ENCODE measurements at places on chromosomes 12 and 14.

DNA sequence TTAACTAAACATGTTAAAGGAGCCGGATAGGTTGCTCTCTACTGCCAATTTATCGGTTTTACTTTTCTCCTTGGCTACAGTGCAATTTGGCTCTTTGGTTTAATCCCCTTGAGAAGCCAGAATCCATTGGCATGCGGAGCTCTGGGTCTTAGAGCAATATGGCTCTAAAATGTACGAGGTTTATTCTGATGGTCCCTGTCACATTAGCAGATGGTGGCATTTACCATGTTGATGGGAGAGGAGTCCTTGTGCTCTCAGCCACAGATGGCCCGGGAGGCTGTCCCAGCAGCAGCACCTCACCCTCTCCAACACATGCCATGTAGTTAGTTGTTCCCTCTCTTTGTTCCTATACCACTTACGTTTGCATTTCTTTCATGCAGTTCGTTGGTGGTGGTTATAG lies 179.7 kb downstream of the RGS6 start:
- DNase-seq, result no peak

DNA sequence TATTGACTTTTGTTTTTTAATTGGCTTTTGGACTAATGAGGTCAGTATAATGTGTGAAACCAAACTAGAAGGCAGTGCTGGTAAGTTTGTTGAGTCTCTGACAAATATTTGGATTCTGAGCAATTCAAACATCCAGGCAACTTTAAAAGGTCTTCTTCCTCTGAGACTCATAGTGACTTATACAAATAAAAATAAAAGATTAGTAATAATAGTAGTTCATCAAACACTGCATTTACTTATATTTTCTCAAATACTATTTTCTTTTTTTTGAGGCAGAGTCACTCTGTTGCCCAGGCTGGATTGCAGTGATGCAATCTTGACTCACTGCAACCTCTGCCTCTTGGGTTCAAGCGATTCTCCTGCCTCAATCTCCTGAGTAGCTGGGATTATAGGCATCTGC lies 337.9 kb downstream of the DAD1 start:
- DNase-seq, result no peak

DNA sequence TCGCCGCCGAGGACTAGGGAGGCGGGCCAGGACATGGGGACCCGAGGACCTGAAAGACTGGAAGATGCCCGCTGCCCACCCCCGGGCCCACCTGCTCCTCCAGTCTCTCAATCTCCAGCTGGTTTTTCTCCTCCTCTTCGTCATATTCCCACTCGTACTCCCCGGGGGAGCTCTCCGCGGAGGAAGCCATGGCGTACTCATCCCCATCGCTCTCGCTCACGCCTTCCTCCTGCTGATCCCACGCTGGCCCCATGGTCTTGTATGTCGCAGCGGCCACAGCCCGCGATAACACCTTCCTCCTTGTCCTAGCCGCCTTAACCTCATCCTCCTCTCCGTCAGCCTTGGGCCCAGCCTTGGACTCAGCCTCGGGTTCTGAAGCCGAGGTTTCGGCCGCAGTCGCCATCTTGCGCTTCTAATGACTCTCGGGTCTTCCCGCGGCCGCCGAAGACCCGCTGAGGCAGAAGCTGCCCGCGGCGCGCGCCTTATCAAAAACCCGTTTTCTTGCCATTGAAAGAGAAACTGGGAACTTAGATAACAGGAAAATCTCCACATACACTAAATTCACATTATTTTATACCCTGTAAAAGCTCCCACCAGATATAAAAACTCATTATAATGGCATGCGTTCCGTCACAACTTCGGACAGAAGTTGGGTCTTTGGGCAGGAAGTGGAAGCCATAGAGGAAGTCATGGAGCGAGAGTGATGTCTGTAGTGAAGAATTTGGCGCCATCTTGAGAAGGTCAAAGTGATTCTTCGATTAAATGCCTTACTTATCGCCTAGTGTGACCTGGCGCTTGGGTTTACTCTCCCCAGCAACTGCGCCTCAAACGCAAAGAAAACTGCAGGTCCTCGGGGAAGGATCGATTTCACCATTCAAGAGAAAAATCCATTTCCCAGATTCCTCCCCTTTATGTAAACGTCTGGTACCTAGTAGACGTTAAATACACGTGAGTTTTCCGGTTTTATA lies at the start of gene SART3:
Gene SART3, minus strand, starts transcription at position 422 of the 968 bp plus-strand sequence. Its CDS starts 19 bp downstream, at position 403.
- DNase-seq, result peak; percentile 91

- no peak for DNase-seq
Measured at GRCh38 chr12:15757553-15758255, 31.5 kb downstream of the EPS8 start.

- no peak for DNase-seq
Measured at GRCh38 chr12:49331380-49332222, 5.4 kb downstream of the C1QL4 start.

DNA sequence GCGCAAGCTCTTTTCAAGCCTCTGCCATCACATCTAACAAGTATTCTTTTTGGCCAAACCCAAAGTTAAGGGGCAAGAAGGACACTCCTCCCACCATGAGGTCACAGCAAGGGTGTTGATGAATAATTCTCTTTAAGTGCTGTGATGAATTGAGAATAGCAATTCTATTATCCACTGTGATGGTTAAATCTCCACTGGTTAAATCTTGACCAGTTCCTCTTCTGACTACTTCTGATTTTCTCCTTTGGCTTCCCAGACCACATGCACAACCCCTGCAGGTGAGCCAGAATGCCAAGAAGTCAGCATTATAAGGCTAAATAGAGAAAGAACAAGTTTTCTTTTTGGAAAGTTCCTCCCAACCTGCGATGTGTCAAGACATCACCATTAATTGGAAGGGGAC lies 90.6 kb upstream of the BCL2L14 start:
- DNase-seq, result no peak

DNA sequence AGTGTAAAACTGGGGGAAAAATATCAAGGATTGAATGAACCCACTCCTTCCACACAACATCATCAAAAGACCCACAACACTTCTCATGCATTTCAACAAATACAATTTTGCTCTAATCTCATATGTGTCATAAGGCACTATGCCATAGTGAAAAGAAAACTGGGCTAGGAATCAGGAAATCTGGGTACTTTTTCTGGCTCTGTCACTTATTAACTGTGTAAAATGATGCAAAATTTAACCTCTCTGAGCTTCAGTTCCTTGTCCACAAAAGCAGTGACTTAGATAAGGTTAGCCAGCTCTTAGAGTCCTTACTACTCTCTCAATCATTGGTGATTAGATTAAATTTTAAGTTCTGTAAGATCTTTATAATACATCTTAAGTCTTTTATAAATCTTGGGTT lies 250.5 kb upstream of the SOX5 start:
- no peak for DNase-seq

GRCh38 chr12:12540261-12541013 lies 22.2 kb downstream of the DUSP16 start:
- no peak for DNase-seq

- no peak for DNase-seq
Measured at GRCh38 chr12:121059031-121059898, 20.2 kb upstream of the OASL start.

GRCh38 chr14:96376093-96376492 lies 12.8 kb downstream of the GSKIP start:
- DNase-seq, result no peak

GRCh38 chr14:34628681-34629135 lies 1.2 kb downstream of the SNX6 start:
- DNase-seq, result peak; percentile 8

GRCh38 chr14:32808644-32809043 lies 130.0 kb upstream of the NPAS3 start:
- DNase-seq, result no peak

- DNase-seq, result no peak
Measured at GRCh38 chr14:103112400-103113243, 10.6 kb upstream of the TNFAIP2 start.

- DNase-seq, result no peak
Measured at GRCh38 chr14:69559581-69560011, 15.1 kb downstream of the CCDC177 start.

DNA sequence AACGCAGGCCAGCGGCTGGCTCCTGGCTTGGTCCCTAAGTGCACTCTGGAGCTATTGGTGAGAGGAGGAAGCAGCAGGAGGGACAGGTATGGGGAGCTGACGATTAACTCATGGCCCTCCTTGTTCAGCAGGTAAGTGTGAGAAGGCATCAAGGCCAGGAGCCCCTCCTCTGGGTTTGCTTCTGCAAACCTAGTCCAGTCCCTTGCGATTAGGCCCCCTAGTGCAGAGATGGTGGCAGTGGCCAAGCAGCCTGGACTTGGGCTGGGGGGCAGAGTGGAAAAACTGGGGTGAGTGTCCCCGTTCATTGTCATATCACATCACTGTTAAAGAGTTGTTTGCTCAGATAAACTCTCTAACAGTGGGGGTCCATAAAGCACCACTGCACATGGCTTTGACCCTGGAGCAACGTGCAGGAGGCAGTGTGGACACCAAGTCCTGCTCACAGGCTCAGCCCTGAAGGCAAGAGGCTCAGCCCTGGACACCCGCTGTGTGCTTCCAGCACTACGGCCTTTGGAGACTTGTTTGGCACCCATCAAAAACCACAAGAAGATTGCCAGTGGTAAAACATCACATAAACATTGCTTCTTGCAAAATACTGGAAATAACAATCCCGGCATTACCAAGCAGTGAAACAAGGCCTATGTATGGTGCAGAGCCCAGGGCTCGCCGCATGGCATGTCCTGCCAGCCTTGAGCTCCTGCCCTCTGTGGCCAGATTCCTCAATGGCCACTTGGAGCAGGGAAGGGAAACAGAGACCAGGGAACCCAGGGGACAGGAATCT lies 184.3 kb upstream of the RTL1 start:
- DNase-seq, result no peak

DNA sequence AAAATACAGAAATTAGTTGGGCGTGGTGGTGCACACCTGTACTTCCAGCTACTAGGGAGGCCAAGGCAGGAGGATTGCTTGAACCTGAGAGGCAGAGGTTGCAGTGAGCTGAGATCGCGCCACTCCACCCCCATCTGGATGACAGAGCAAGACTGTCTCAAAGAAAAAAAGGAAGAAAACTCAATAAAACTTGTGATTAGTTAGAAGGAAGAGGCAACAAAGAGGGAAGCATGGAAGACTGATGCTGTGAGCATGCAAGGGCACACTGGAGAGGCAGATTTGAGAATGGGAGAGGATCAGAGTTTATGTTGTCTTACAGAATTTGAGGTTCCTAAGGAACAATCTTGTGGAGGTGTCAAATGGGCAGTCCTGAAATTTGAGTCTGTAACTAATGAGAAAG lies 2.8 kb upstream of the ZC2HC1C start:
- no peak for DNase-seq

- no peak for DNase-seq
Measured at GRCh38 chr14:72763892-72764291, 130.0 kb downstream of the DPF3 start.

GRCh38 chr12:56202366-56202765 lies 13.1 kb upstream of the SMARCC2 start:
- no peak for DNase-seq

GRCh38 chr14:37384870-37385596 lies 187.3 kb downstream of the MIPOL1 start:
- no peak for DNase-seq

DNA sequence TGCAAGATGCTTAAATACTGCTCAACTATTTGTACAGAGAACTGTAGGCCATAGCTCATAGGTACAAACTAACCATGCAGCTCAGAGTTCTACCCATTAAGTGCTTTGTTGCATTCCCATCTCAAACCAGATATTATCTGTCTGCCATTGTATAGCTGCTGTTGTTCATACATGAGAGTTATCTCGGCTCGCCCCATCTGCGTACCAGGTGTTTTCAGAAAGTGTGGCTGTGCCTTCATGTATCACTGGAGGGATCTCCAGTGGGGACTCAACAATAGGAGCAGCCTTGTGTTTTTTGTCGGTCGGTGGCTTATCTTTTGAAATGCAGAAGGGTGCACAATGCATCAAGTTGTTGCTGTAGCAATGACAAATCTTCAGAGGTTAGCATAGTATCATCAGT lies 678.3 kb downstream of the RERGL start:
- DNase-seq, result no peak

DNA sequence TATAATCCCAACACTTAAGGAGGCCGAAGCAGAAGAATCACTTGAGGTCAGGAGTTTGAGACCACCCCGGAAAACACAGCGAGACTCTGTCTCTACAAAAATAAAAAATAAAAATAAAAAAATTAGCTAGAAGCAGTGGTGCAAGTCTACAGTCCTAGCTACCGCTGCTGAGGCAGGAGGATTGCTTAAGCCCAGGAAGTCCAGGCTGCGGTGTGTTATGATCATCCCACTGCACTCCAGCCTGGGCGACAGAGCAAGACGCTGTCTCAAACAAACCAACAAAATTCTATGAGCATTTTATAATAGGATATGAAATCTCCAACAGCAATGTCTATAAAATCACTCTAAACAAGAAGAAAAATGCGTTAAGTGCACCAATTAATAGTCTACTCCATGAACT lies 75.3 kb downstream of the PPP1R12A start:
- DNase-seq, result no peak

DNA sequence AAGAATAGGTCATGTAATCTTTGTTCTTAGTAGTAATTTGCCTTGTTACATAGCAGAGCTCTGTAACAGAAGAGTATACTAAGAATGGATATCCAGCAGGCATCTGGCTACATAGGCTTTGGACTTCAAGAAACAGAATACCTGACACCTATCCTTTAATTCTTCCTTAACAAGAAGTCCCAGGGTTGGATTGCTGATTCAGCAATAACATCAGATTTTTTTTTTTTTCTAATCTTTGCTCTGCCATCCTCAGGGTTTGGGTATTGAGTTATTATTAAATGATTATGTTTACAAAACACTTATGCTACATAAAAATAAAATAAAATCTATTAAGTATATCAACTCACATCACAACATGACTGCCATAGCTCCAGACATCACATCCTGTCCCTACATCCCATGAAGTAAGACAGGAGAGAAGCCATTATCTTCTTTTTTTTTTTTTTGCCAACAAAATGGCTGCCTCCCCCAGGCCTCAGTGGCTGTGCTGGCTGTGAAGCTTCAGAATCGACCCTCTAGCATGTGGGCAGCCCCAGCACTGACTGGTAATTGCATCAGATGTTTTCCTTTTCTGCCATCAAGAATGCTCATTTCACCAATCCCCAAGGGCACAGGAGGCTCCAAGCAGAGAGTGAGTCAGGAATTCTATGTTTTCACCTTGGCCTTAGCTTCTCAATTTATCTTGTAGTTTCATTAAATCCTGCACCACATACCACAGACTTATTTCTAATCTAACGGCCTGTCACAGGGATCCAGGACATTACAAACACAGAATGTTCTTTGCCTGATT lies 186.2 kb downstream of the DICER1 start:
- DNase-seq, result no peak

GRCh38 chr12:83826112-83826511 lies 1086.5 kb downstream of the SLC6A15 start:
- DNase-seq, result no peak

- no peak for DNase-seq
Measured at GRCh38 chr12:25436206-25437030, 116.7 kb downstream of the LMNTD1 start.

- no peak for DNase-seq
Measured at GRCh38 chr12:125105600-125105999, 40.4 kb downstream of the AACS start.

DNA sequence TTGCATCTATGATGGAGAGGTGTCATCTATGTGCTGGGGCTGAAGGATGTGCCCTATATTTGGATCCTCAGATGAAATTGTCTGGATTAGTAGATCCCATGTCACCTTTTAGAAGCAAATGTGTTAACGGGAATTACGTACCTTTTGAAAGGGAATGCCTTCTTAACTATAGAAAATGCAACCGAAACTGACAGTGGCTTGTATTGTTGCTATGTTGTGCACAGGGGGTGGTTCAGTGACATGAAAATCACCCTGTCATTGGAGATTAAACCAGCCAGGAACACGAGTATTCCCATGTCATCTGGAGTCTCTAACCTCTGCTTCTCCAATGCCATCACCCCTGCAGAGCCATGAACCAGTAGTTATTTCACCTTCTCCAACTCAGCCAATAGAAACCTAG lies 110.2 kb downstream of the METTL25 start:
- DNase-seq, result no peak

GRCh38 chr12:93848523-93849101 lies 171.4 kb downstream of the CRADD start:
- no peak for DNase-seq

Measured in T-helper 1 cell (primary cell).